ENCODE measurements at places on chromosomes 11 and 22. TPM values are rescaled to one million over a fixed set of nuclear protein-coding genes. Genes with fewer than 3 reads are reported as not detected.
A peak's percentile ranks its signal among the peaks of the same experiment; 100 is the strongest.

The STK33 gene
- total RNA-seq, result not detected

The ZNF215 gene
- 0.26 TPM for total RNA-seq

The INPP5J gene
- total RNA-seq, result 4.8 TPM

The SMIM35 gene
- not detected for total RNA-seq

The SLC25A45 gene
- 7.4 TPM for total RNA-seq

The CRYAB gene
- 0.87 TPM for total RNA-seq

- H3K27ac ChIP-seq, result no peak overlapping the region
- H3K36me3 ChIP-seq, result no peaks in the 10 kb centered on the region
- peaks cover 36% of the 10 kb centered on the region for H3K4me1 ChIP-seq
- no peaks in the 10 kb centered on the region for H3K27me3 ChIP-seq
- no peak for DNase-seq
Measured at GRCh38 chr11:73330569-73331093, 22.6 kb downstream of the ARHGEF17 start.

GRCh38 chr11:114232400-114233059 is 63.7 kb upstream of the NNMT start:
- no peak for DNase-seq
- no peak overlapping the region for H3K4me3 ChIP-seq
- H3K27me3 ChIP-seq, result no peaks in the 10 kb centered on the region

- H3K4me3 ChIP-seq, result no peak overlapping the region
- H3K27ac ChIP-seq, result no peak overlapping the region
- H3K4me1 ChIP-seq, result peaks cover 13% of the 10 kb centered on the region
- no peaks in the 10 kb centered on the region for H3K27me3 ChIP-seq
Measured at GRCh38 chr22:39514373-39514973, 5.9 kb upstream of the ATF4 start.

DNA sequence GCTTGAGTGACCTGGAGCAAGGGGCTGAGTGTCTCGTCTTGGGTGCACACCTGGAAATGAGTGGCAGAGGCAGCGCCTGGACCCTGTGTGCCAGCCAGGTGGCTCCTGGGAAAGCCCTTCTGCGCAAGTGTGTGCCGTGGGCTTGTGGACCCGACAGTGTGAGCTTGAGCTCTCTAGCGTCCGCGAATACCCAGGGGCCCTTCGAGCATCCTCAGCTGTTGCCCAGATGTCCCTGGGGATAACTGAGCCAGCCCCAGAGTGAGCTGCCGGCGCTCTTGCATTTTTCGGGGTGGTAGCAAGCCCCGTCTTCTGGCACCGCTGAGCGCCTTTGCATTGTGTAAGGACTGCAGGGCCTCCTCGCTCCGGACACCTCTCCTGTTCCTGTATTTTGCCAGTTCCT is 399.2 kb downstream of the TBC1D22A start:
- H3K36me3 ChIP-seq, result no peaks in the 10 kb centered on the region
- no peak overlapping the region for H3K4me3 ChIP-seq
- H3K27ac ChIP-seq, result no peak overlapping the region
- H3K27me3 ChIP-seq, result no peaks in the 10 kb centered on the region

DNA sequence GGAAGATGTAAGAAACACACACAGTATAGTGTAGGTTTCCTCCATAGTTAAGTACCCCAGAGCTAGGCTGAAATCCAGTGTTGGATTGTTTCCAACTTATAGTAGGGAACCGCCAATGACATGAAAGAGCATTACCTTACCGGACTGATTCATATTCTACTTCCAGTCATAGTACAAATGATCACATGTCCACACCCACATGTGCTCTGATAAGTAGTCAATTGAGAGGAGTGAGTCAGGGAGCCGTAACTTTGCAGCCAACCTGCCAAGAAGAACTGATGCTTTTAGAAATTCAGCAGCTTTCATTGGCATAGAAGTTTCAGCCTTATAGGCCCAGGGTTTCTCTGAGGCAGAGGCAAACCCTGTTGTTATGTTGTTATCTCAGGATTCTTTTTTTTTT is 240.6 kb downstream of the ETS1 start:
- H3K36me3 ChIP-seq, result no peaks in the 10 kb centered on the region
- H3K4me3 ChIP-seq, result no peak overlapping the region

- H3K27me3 ChIP-seq, result peaks cover 76% of the 10 kb centered on the region
- H3K27ac ChIP-seq, result no peak overlapping the region
- no peaks in the 10 kb centered on the region for H3K36me3 ChIP-seq
Measured at GRCh38 chr11:31872076-31872443, 60.9 kb upstream of the PAX6 start.

DNA sequence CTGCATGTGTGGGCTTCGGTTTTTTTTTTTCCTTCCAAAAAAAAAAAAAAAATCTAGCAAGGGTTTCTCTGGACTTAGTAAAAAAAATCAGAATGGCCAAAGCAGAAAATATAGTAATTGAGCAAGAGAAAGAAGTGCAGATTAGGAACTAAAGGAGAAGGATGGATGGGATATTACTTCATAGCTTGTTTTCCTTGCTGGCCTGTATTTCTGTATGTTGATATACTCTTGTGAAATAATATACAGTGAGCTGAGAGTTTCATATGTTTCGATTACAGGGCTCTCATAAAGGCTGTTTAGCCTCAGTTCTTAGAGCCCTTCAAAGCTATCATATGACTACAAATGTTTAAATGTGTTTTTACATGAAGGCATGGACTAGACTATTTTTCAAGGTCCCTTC is 34.3 kb upstream of the NFRKB start:
- H3K36me3 ChIP-seq, result no peaks in the 10 kb centered on the region
- no peak overlapping the region for H3K4me3 ChIP-seq
- no peak for DNase-seq
- H3K27me3 ChIP-seq, result no peaks in the 10 kb centered on the region
- no peaks in the 10 kb centered on the region for H3K4me1 ChIP-seq

- no peaks in the 10 kb centered on the region for H3K27me3 ChIP-seq
- peaks cover 20% of the 10 kb centered on the region for H3K36me3 ChIP-seq
- no peaks in the 10 kb centered on the region for H3K4me1 ChIP-seq
- no peak overlapping the region for H3K4me3 ChIP-seq
- no peak overlapping the region for H3K27ac ChIP-seq
Measured at GRCh38 chr11:74084796-74085541, 76.1 kb upstream of the UCP3 start.

GRCh38 chr22:49688516-49689254 is 139.0 kb downstream of the BRD1 start:
- no peaks in the 10 kb centered on the region for H3K4me1 ChIP-seq
- no peak for DNase-seq
- peaks cover 6% of the 10 kb centered on the region for H3K27me3 ChIP-seq
- no peak overlapping the region for H3K4me3 ChIP-seq
- H3K27ac ChIP-seq, result no peak overlapping the region
- no peaks in the 10 kb centered on the region for H3K36me3 ChIP-seq

GRCh38 chr11:76655501-76656049 is 15.0 kb downstream of the LRRC32 start:
- H3K36me3 ChIP-seq, result no peaks in the 10 kb centered on the region
- H3K27ac ChIP-seq, result no peak overlapping the region
- H3K4me3 ChIP-seq, result no peak overlapping the region
- no peak for DNase-seq

DNA sequence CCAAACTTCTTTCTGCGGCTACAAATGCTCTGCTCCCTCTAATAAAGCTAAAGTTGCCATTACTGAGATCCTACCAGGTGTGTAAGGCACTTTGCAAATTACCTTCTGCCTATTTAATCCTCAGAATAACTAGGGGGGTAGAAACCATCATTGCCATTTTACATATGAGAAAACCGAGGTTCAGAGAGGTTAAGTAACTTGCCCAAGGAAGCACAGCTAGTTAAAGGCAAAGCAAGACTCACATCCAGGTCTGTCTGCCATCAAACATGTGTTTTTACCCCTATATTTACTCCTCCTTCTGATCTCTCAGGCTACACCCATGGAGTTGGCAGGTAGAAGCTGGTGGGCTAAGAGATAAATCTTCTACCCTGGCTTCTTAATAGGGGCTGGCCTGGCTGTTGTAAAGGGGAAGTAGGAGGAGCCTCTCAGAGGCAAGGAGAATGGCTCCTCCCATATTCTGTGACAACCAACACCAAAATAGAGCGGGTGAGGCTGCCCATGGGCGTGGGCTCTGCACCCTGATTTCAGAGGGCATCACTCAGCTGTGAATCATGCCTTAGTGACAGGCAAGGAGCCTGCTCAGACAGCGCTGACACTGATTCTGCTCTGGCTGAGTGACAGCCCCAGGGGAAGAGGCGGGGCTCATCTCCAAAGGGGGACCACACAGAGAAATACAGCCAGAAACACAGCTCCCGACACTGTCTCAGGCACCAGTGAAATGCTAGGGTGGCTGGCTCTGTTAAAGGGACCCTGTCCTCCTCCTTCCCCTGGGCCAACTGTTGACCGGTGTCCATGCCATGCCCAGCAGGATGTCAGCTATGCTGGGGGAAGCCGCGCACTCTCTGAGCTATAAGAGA is 106.8 kb downstream of the ABTB2 start:
- no peaks in the 10 kb centered on the region for H3K36me3 ChIP-seq
- H3K27ac ChIP-seq, result no peak overlapping the region
- peak; percentile 94 for DNase-seq
- peaks cover 14% of the 10 kb centered on the region for H3K4me1 ChIP-seq

GRCh38 chr11:68038718-68039525 is at the start of gene TCIRG1:
TSS of gene TCIRG1 (plus strand) at chr11:68039025. CDS start at chr11:68041272, 2,247 bp downstream.
- peak within 1 kb of the TSS; percentile 46 for H3K4me3 ChIP-seq
- peaks cover 26% of the 10 kb centered on the region for H3K4me1 ChIP-seq

DNA sequence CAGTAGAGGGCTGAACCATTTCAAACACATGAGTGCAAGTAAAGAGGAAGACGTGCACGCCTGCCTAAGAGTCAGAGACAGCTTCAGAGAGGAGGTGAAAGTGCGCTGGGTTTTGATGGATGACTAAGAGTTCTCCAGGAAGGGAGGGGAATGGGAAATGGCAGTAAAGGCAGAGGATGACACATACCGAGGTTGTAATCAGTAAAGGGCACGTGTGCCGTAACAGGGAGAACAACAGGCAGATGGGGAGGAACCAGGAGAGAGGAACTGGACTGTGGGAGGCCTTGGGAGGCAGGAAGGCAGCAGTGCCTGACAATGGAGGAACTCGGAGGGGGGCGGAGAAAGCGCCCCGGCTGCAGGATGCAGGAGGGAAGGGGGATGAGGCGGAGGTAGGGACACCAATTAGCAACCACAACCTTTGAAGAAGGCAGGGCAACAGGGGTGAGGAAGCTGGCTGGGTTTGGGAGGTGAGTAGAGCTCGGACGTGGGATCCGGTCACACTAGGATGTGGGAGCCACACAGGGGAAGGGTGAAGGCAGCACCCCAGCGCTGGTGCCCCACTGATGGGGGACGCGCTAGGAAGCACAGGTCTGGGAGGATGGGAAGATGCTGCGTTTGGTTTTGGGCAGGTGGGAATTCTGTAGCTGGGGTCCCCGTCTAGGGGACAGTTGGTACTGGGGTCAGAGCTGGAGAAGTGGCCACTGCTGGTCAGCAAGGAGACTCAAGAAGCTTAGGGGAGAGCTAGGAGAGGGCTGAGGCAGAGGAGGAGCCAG is 67.4 kb downstream of the SCUBE1 start:
- no peak overlapping the region for H3K4me3 ChIP-seq
- DNase-seq, result no peak
- H3K27me3 ChIP-seq, result no peaks in the 10 kb centered on the region
- H3K36me3 ChIP-seq, result no peaks in the 10 kb centered on the region
- no peak overlapping the region for H3K27ac ChIP-seq
- no peaks in the 10 kb centered on the region for H3K4me1 ChIP-seq

DNA sequence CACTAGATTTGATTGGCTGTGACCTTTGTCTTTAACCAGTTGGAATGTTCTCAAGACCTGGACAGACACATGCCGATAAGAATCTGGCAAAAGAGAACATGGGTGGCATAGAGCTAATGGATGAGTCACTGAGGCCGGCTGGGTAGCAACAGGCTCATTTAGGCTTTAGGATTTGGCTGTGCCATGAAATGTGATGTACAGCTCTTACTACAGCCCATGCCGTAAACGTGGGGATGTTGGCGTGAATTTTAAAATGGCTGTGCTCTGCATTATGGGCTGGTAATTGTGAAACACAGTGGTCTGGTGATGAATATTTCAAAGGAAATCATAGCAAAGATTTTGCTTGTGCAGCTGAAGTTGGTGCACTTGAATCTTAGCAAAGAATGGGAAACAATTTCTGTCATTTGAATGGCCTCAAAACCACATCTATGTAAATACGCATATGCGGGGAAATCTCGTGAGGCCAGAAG is 332.4 kb downstream of the TBC1D22A start:
- no peaks in the 10 kb centered on the region for H3K36me3 ChIP-seq
- no peak for DNase-seq
- no peaks in the 10 kb centered on the region for H3K27me3 ChIP-seq
- H3K4me1 ChIP-seq, result peaks cover 16% of the 10 kb centered on the region

- H3K4me1 ChIP-seq, result no peaks in the 10 kb centered on the region
- DNase-seq, result no peak
- H3K27me3 ChIP-seq, result peaks cover 83% of the 10 kb centered on the region
- no peaks in the 10 kb centered on the region for H3K36me3 ChIP-seq
- H3K4me3 ChIP-seq, result no peak overlapping the region
Measured at GRCh38 chr22:22352371-22352999, 107.9 kb downstream of the VPREB1 start.

- no peak for DNase-seq
- no peaks in the 10 kb centered on the region for H3K4me1 ChIP-seq
- no peak overlapping the region for H3K27ac ChIP-seq
- H3K27me3 ChIP-seq, result no peaks in the 10 kb centered on the region
Measured at GRCh38 chr11:69867076-69868005, 48.1 kb upstream of the FGF3 start.

GRCh38 chr22:26168939-26169314 is 335 bp upstream of the SEZ6L start:
- H3K27ac ChIP-seq, result no peak overlapping the region
- no peaks in the 10 kb centered on the region for H3K4me1 ChIP-seq
- H3K4me3 ChIP-seq, result peak overlapping the region; percentile 38
- H3K36me3 ChIP-seq, result no peaks in the 10 kb centered on the region
- peaks cover 69% of the 10 kb centered on the region for H3K27me3 ChIP-seq

DNA sequence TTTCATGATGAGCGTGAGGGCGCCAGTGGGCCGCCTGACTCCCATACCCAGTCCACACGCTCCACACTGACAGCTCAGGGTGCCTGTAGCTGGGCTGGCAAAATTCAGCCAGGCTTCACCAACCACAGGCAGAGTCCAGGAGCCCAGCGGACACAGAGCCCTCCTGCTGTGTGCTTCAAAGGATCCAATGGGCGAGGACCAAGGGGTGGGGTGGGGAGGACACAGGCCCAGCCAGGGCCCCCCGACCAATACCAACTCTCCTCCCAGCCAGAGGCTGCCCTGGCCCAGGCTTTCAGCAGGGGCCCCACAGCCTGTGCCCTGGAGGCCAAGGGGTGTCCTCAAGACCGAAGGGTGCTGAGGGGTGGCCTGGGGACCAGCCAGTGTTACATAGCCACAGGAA is 336.1 kb downstream of the CTTN start:
- H3K4me3 ChIP-seq, result no peak overlapping the region
- no peaks in the 10 kb centered on the region for H3K36me3 ChIP-seq
- no peaks in the 10 kb centered on the region for H3K4me1 ChIP-seq
- no peaks in the 10 kb centered on the region for H3K27me3 ChIP-seq
- no peak for DNase-seq

- peak overlapping the region; percentile 33 for H3K4me3 ChIP-seq
- peak; percentile 79 for DNase-seq
- H3K27ac ChIP-seq, result no peak overlapping the region
- no peaks in the 10 kb centered on the region for H3K4me1 ChIP-seq
- H3K36me3 ChIP-seq, result no peaks in the 10 kb centered on the region
Measured at GRCh38 chr22:22168190-22168940, 76.2 kb upstream of the VPREB1 start.
